ENCODE measurements at places on chromosomes 12 and 14.
A peak's percentile ranks its signal among the peaks of the same experiment; 100 is the strongest.

DNA sequence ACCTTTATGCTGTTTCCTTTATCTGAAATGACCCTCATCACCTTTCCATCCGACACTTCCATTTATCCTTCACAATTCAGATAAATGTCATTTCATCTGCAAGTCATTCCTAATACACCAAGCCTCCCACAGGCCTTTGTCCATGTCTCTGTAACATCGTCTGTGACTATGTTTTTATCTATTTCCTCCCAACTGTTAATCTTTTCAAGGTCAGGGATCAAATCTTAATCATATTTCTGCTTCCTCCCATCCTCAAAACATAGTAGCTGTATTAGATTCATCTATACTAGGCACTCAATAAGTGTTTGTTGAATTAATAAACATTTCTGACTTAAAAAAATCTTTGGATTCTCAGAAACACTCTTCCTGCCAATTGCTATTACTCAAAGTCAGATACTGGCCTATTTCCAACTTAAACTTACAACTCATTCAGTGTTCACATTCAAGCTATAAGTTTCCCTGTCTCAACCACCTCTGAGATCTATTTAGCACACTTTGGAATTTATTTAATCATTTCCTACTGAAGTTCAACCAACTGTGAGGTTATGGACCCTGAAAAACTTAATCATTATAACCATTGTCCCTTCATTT is 100.2 kb upstream of the ALX1 start:
- DNase-seq, result no peak

DNA sequence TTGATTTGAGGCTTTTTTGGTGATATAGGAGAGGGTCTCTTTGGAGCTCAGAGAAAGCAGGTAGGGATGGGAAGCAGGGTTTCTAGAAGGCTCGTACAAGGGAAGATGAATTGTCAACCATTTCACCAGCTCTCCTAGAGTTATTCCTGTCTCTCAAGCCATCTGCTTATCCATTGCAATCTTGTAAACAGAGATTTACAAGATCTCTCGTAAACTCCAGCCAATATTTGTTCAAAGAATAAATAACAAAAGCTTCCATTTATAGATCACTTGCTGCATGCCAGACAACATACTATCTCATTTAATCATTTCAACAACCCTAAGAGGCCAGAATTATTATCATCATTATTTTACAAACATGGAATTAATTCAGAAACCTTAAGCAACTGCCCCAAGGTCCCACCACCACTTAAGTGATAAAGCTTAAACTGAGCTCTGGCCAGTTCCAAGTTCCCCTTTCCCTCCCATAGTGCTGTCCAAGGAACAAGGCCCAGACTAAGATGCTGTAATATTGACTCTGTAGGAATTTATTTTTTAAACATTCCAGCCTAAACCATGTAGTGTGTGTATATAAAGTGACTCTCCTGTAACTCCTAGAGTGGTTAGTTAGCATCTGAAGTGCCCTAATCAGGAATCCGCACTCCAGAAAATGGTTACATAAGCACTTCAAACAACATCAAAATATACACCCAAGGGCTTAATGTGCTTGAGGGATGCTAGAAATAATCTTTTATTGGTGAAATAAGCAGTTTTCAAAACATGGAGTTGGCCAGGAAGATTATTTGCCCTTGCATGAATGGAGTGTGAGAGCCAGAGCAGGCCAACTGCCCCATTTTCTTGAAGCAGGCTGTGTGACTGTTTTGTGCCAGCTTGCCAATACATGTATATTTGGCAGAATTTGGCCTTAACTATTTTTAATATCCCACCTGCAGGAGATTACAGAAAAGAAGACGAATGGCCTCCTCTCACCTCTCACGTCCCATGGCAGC is 2.8 kb upstream of the PLEKHH1 start:
- no peak for DNase-seq

DNA sequence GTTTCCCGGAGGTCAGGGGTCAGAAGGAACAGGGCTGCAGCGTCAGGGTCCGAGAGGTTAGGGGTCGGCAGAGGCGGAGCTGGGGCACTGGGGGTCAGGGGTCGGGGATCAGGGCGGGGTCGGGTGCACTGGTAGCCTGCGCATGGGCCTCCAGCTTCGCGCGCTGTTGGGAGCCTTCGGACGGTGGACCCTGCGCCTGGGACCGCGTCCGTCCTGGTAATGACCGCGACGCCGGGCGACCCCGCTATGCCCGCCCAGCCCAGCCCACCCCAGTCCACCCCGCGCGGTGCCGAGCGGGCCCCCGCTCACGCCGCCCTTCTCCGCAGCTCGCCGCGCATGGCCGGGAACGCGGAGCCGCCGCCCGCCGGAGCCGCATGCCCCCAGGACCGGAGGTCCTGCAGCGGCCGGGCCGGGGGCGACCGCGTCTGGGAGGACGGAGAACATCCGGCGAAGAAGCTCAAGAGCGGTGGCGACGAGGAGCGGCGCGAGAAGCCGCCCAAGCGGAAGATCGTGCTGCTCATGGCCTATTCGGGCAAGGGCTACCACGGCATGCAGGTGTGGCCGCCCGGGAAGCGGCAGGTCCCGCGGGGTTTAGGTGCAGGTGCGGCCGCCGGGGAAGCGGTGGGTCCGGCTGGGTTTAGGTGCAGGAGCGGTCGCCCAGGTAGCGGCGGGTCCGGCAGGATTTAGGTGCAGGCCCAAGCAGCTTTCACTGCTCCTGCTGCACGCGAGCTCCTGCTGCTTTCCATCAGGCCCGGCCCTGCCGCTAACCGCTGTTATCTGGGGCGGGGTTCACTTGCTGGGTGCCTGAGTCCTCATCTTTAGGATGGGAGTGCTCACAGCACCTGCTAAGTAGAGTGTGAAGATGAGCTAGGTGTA is 743 bp downstream of the PUS1 start:
- no peak for DNase-seq

DNA sequence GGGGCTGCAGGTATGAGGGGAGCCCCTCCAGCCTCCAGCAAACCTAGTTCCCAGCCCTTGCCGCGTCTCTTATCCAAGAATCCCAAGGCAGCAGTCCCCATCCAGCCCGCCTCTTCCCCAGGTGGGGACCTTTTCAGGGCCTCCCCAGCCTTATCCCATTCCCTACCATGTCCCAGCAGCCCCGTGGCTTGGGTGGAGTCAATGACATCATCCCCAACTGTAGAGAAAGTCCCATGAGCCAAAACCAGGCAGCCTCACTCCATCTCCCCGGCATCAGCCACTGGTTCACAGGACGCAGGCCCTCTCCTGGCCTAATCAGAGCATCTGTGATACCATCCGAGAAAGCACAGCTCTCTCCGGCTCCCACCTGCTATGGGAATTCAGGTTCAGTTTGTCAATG is 131.0 kb downstream of the NCOR2 start:
- DNase-seq, result no peak

- DNase-seq, result peak; percentile 93
Measured at GRCh38 chr12:58502226-58502625, 418.1 kb downstream of the LRIG3 start.

Data from SJCRH30 (cell line).